LHCN-M2 (cell line): ENCODE measurements at places on chromosomes 12 and 14. TPM values are rescaled to one million over a fixed set of nuclear protein-coding genes. Genes with fewer than 3 reads are reported as not detected.

DNA sequence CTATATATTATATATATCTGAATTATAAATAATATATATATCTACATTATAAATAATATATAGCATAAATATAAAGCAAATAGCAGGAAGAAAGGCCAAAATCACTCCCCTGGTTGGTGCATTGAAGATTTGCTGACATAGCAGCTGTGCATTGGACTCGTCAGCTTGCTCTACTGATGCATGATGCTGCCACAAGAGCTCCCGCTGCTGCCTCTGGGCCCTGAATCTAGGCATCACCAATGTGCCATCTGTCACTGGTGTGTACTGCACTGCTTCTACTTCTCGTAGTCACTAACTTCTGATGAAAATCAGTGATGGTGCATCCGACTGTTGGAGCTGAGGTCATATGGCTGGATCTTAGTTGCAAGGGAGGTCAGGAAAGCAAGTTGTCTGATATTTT is 205.0 kb downstream of the ADAMTS20 start:
- no peak for DNase-seq

DNA sequence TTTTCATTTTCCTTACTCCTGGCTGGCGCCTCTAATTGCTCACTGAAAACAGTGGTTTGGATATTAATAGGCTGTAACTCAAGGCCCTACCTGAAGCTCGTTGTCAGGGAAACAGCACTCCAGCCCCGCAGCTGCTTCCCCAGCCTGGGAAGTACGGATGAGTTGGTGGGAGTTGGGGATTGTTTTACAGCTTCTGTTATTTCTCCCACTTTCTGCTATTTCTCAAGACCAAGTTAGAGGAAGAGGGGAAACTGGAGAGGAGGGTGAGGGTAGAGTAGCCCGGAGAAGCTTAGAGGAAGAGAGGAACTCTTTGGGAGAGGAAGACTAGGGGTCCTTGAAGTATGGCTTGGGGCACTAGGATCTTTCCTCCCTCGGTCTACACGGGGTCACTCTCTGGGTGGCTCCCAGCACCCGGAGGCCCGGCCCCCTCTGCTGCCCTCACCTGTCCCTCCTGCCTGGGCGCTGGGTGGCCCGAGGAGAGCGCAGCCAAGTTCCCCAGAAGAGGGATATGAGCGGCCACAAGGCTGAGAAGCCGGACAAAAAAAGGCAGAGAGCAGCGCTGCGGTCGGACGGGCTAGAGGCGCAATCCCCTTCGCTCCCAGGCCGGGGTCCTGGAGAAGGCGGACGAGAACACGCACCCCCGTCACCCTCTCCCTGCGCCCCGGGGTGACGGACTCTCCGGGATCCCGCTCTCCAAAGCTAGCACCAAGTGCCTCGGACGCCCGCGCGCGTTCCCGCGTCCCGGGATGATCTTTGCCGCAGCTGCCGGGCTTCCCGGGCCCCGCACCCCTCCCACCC is 671 bp downstream of the SPTB start:
- DNase-seq = no peak

DNA sequence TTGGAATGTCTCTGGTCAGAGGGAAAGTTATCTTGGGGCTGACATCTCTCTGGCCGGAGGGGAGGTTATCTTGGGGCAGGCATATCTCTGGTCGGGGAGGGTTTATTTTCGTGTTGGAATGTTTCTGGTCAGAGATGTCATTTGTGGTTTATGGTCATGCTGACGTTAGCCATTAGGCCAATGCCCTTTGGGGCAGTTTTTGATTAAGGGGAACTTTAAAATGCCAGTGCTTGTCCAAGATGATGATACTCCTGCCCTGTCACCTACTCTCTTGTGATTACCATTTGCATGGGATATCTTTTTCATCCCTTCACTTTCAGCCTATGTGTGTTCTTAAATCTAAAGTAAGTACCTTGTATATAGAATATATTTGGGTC is 29.0 kb upstream of the A2M start:
- DNase-seq = no peak

Gene TTC9
- total RNA-seq = 5.1 and 5.6 TPM in 2 replicates

- no peak for DNase-seq
Measured at GRCh38 chr12:104475271-104475670, 18.5 kb downstream of the CHST11 start.

Gene OR4E1
- 0.06 TPM in 1 of 2 replicates, not detected in the other for total RNA-seq

- peak; percentile 60 for DNase-seq
Measured at GRCh38 chr14:64983439-64984310, 3.0 kb upstream of the FNTB start.
